ENCODE measurements at places on chromosomes 4 and X.
A peak's percentile ranks its signal among the peaks of the same experiment; 100 is the strongest.

DNA sequence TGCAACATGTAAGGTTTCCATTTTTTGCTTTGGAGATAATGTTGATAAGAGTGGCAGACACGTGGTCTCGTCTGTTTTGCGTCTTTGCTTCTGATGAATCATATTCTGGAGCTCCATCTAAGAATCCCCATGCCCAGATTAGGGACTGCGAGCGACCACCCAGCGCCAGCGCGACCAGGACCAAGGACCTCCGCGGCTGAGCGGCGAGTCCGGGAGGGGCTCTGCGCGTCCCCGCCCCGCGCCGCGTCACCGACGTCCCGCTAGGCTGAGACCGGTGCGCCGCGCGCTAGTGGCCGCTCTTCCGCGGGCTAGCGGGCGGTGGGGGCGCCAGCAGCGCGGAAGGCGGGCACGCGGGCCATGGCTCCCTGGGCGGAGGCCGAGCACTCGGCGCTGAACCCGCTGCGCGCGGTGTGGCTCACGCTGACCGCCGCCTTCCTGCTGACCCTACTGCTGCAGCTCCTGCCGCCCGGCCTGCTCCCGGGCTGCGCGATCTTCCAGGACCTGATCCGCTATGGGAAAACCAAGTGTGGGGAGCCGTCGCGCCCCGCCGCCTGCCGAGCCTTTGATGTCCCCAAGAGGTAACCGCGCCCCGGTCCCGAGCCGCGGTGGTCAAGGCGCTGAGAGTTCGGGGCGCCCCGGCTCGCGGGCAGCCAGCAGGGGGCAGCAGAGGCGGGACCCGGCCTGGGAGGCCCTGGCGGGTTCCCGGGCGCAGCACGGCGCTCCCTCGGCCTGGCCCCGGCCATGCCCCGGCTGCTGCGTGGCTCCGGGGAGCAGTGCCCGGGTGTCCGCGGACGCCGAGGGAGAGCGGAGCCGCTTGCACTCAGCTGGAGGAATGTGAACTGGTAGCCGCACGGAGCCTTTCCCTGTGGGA, at the start of gene SRD5A3:
Gene SRD5A3, plus strand, starts transcription at position 263 of the 871 bp plus-strand sequence. Its CDS starts 95 bp downstream, at position 358.
- DNase-seq: peak; percentile 61

GRCh38 chr4:70601422-70602039, 9.5 kb downstream of the AMBN start:
- DNase-seq: peak; percentile 46

DNA sequence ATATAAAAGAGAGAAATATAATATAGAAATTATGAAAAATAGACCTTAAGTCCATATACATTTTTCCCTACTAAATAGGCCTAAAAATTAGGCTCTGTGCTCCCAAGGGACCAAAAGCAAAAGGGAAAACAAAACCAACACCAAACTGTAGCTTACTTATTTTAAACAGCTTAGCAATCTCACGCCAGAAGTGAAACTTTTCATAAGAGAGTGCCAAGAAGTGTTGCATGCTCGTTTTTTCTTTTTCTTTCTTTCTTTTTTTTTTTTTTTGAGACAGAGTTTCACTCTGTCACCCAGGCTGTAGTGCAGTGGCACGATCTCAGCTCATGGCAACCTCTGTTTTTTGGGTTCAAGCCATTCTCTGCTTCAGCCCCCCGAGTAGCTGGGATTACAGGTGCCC, 250.4 kb downstream of the TMA16 start:
- DNase-seq: no peak

GRCh38 chr4:2932951-2933565, 30.1 kb downstream of the NOP14 start:
- DNase-seq: no peak

DNA sequence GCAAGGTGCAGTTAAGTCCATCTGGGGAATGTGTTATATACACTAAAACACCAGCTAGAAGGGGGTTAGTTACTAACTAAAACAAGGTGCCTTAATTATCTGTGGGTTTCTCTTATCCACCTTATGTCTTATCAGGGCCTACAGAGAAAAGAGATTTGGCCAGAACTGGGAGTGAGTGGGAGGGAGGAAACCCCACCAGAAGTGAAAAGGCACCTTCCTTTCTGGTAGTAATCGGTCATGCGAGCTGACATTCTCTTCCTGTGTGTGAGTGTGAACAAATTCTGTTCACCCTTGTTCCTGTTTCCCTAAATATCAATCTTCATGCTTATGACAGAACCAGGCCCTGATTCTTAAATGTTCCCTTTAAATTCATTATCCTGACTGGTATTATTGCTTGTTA, 43.5 kb downstream of the SRPX2 start:
- DNase-seq: no peak

GRCh38 chr4:169658975-169659715, 38.8 kb downstream of the CLCN3 start:
- no peak for DNase-seq

DNA sequence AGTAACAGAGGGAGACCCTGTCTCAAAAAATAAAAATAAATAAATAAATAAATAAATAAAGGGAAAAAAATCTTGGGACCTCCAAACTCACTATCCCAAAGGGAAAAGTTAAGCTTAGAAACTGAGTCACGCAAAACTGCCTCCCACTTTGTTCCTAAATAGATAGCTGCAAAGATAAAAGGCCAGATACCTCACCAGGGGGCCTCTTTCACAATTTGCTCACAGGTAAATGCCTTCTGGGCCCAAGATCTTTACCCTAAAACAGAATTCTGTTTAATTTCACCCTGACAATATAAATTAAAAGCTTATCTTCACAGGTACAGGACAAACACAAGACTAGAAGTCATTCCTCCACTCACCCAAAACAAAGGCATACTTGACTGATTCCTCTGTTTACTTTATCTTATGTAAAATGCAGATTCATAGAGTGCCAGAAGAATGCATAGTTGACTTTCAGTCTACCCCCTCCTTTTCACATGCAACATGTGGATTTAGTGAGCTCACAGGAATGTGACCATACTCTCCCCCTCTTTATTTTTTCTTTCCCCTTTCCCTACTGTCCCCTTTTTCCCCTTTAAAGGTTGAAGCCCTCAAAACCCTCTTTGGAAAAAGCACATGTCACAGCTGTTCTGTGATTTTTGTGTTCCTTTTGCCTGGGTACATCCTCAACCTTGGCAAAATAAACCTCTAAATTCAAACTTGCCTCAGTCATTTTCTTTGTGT, 23.4 kb downstream of the ELF2 start:
- DNase-seq: no peak

GRCh38 chr4:2322841-2323240, 60.9 kb upstream of the MXD4 start:
- no peak for DNase-seq

DNA sequence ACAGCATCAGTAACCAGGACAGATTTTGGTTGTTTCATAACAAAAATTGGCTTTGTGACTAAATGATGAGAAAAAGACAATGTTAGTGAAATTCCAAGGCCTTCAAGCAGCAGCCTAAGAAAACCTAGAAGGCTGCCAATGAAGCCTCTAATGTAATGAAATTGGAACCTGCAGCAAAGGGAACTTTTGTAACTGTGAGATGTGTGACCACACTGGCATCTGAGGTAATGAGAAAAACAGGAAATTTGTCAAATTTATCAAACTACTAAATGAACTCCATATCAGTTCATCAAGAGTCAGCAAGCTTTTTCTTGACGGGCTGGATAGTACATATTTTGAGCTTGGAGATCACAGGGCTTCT, 30.4 kb upstream of the EMCN start:
- DNase-seq: no peak

- no peak for DNase-seq
Measured at GRCh38 chr4:159358226-159358625, 255.3 kb downstream of the RAPGEF2 start.

GRCh38 chr4:112167794-112168193, 22.5 kb downstream of the FAM241A start:
- DNase-seq: no peak

GRCh38 chr4:83308672-83309071, 24.1 kb upstream of the COQ2 start:
- DNase-seq: no peak

- no peak for DNase-seq
Measured at GRCh38 chr4:158529505-158529904, 7.8 kb downstream of the RXFP1 start.

GRCh38 chr4:65668201-65669089, 1.8 kb downstream of the EPHA5 start:
- no peak for DNase-seq

DNA sequence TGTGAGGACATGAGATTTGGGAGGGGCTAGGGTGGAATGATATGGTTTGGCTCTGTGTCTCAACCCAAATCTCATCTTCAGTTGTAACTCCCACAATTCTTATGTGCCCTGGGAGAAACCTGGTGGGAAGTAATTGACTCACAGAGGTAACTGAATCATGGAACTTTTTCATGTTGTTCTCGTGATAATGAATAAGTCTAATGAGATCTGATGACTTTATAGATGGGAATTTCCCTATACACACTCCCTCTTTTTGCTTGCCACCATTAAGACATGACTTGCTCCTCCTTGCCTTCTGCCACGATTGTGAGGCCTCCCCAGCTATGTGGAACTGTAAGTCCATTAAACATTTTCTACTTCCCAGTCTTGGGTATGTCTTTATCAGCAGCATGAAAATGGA, 253.2 kb upstream of the GK2 start:
- DNase-seq: no peak

- no peak for DNase-seq
Measured at GRCh38 chr4:97593248-97593647, 550.0 kb downstream of the STPG2 start.

DNA sequence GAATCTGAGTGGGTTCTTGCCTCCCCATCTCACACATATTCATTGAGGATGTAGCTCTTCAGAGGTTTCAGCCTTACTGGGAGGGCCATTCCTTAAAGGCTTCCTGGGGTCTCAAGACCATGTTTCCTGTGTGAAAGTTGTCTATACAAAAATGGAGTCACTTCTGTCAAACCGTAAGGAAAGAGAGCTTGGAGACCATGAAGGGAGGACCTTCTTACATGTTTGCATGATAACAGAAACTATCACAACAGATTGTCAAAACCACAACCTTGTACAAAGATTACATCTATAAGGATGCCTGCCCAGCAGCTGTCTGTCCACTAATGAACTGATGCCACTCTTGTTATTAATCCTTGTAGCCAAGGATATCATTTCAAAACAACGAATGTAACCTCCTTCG, 139.3 kb downstream of the PDE5A start:
- no peak for DNase-seq

GRCh38 chr4:128241019-128241418, 46.6 kb downstream of the PGRMC2 start:
- no peak for DNase-seq

GRCh38 chr4:58064653-58065052, 954.5 kb upstream of the IGFBP7 start:
- DNase-seq: no peak

- DNase-seq: no peak
Measured at GRCh38 chr4:81666491-81666890, 194.8 kb upstream of the RASGEF1B start.

- peak; percentile 18 for DNase-seq
Measured at GRCh38 chr4:742742-743311, 37.2 kb downstream of the PCGF3 start.

GRCh38 chr4:113979905-113980615, 613 bp upstream of the ARSJ start:
- no peak for DNase-seq

DNA sequence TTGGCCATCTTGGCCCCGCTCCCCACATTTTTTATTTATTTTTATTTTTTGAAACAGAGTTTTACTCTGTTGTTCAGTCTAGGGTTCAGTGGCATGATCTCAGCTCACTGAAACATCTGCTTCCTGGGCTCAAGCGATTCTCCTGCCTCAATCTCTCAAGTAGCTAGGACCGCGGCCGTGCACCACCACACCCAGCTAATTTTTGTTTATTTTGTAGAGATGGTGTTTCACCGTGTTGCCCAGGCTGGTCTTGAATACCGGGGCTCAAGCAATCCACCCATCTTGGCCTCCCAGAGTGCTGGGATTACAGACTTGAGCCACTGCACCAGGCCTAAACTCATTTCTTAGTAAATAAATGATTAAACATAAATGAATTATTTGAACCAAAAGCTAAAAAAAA, 322.0 kb upstream of the LCORL start:
- no peak for DNase-seq

GRCh38 chr4:142596121-142596520, 250.0 kb downstream of the INPP4B start:
- DNase-seq: no peak

GRCh38 chr4:121375262-121375661, 5.6 kb downstream of the QRFPR start:
- no peak for DNase-seq

GRCh38 chr4:53821179-53821851, 230.0 kb upstream of the LNX1 start:
- DNase-seq: no peak

DNA sequence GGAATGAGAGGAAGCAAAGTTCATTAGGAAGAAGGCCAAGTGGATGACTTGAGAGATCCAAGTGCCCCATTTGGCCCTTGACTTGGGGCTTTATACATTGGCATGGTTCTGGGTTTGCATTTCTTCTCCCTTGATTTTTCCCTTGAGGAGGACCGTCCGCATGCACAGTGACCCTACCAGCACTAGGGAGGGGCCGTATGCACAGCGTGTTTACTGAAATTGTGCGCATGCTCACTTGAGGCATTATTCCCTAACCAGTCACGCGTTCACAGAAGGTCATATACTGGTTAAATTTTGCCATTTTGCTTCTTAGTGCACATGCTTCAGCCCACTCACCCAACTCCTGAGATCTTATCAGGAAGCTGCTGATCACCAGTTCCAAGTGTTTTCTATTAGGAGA, 35.1 kb downstream of the PAGE2 start:
- DNase-seq: no peak

DNA sequence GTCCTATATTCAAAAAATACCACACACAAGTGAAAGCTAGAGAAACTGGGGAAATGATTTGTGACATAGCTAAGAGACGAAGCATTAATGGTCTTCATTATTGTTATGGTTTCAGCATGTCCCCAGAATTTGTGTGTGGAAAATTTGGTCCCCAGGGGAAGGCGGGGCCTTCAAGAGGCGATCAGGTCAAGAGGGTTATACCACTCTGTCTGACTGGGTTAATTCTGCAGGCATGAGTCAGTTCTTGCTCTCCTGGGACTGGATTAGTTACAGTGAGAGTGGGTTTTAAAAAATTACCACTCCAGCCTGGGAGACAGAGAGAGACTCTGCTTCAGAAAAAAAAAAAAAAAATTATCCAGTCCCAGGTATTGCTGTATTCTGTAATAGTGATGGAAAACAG, 2.1 kb upstream of the MTNR1A start:
- no peak for DNase-seq

DNA sequence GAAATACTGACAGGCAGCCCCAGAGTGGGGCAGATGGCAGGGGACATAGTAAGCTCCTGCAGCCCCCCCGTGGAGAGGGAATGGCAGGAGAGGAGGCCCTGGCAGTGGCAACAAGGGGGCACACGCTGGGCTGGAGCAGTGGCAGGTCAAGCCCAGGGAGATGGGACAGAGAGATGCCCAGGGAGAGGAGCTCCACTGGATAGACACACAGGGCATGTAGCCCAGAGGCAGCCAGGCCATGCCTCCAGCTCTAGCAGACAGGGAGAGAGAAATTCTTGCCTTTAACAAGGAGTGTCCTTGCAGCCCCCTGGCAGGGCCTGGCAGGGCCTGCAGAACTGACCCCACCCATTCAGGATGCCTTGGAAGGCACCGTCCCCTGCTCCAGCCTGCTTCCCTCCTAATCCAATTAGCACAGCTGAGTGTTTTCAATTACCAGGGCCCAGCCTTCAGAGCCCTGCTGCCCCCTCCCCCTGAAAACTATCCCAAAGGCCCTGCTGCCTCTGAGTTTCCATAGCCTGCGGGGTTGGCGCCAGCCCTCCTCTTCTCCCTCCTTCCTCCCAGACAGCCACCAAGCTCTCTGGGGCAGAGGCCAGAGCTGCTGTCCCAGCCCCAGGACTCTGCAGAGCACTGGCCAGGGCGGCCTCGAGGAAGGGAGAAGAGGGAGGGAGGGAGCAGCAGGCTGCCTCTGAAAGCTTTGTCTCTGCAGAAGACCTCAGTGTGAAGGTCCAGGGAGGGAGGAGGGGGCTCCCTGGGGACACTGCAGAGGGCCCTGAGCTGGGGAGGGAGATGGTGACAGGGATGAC, 12.5 kb downstream of the L1CAM start:
- DNase-seq: no peak

Measured in gastrocnemius medialis (tissue), 4 donors.